ENCODE measurements at places on chromosomes 12 and 14.

GRCh38 chr12:88035907-88036289 lies 6.7 kb upstream of the C12orf50 start:
- DNase-seq = no peak

DNA sequence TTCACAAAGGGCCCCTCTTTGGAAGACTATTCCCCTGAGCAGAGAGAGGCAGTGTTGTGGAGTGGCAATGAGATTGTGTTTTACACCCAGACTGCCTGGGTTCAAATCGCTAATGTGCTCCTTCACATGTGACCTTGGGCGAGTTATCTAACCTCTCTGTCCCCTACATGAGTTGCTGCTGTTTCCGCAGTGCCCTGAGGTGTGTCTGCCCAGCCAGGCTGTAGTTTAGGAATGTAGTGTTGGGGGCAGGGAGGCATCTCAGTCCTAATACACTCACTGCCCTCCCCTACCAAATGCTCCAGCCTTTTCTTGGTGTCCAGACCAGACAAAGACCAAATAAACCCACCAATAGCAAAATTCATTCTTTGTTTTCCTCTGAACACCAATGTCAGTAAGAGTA lies 78.6 kb downstream of the SLC24A4 start:
- no peak for DNase-seq

GRCh38 chr14:101790232-101790631 lies 28.7 kb downstream of the PPP2R5C start:
- DNase-seq = no peak

DNA sequence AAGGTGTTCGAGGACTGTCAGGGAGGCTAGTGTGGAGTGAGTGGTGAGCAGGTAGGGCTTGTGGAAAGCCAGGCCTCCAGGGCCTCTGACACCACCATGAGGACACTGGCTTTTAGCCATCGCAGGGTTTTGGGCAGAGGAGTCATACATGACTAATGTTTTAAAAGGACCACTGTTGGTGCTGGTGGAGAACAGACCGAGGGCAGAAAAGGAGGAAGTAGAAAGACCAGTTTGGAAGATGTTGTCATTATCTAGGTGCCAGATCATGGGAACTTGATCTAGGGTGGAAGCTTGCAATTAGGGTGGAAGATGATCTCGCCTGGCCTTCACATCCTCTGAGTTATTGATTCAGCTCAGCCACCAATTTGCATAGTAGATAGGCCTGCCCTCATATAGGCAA lies 144.2 kb downstream of the C12orf75 start:
- no peak for DNase-seq

Measured in posterior cingulate gyrus (tissue), 11 donors.